ENCODE measurements at places on chromosomes 3 and 15. TPM values are rescaled to one million over a fixed set of nuclear protein-coding genes. Genes with fewer than 3 reads are reported as not detected.

- 0 out of 2 replicates have a peak, but pooled peaks cover 2% of the 10 kb centered on the region for H3K36me3 ChIP-seq
- H3K4me1 ChIP-seq = peaks cover 28% of the 10 kb centered on the region
- no peak overlapping the region for H3K4me3 ChIP-seq
- no peaks in the 10 kb centered on the region for H3K27me3 ChIP-seq
- no peak for DNase-seq
Measured at GRCh38 chr15:85615930-85616329, 178.8 kb downstream of the KLHL25 start.

DNA sequence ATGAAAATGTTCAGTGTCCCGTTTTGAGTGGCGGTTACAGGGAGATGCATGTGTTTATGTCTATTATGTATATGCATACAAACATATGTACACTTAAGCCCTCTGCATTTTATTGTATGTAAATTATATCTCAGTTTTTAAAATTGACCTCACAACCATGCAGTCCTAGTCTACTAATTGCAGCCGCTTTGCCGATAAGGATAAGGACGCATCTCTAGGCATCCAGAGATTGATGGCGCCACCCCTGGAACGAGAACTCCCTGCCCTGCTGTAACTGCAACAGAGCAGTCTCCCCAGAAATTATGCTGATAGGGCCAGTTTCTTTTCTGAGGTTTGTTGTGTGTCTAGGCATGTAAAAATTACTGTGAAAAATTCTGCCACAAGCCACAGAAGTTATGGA lies 40.4 kb upstream of the TUBGCP5 start:
- H3K27me3 ChIP-seq = peaks cover under 1% of the 10 kb centered on the region
- no peaks in the 10 kb centered on the region for H3K4me1 ChIP-seq
- H3K36me3 ChIP-seq = no peaks in the 10 kb centered on the region
- no peak for DNase-seq

Gene NAALADL2
- total RNA-seq = 9.1 TPM

GRCh38 chr3:139317660-139318430 lies 26.0 kb upstream of the MRPS22 start:
- peaks cover 34% of the 10 kb centered on the region for H3K4me1 ChIP-seq
- H3K36me3 ChIP-seq = no peaks in the 10 kb centered on the region
- DNase-seq = no peak
- H3K4me3 ChIP-seq = no peak overlapping the region
- no peaks in the 10 kb centered on the region for H3K27me3 ChIP-seq

Gene SPINK8
- not detected for total RNA-seq

Gene TRPM1
- 0.08 TPM for total RNA-seq

GRCh38 chr15:41024885-41025284 lies 71.6 kb downstream of the CHAC1 start:
- no peaks in the 10 kb centered on the region for H3K4me1 ChIP-seq
- H3K36me3 ChIP-seq = peaks cover 79% of the 10 kb centered on the region
- DNase-seq = no peak
- no peak overlapping the region for H3K4me3 ChIP-seq
- H3K27ac ChIP-seq = no peak overlapping the region

Gene LAMB2
- 171 TPM for total RNA-seq

DNA sequence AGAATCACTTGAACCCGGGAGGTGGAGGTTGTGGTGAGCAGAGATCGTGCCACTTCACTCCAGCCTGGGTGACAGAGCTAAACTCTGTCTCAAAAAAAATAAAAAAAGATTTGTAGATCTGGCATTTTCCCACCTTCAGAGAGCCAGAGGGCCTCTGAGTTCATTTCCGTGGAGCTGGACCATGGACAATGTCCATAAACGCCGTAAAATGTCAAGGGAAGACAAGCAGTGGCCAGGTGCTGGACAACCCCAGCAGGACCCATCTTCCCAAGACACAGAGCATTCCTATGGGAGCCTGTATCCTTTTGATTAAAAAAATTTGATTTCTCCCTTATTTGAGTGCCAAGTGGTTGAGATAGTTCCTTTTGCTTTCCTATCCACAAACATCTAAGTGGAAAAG lies 67.4 kb upstream of the NR2E3 start:
- no peaks in the 10 kb centered on the region for H3K36me3 ChIP-seq
- H3K27ac ChIP-seq = no peak overlapping the region
- H3K4me1 ChIP-seq = peaks cover 19% of the 10 kb centered on the region
- H3K4me3 ChIP-seq = no peak overlapping the region

All from SJSA1 (cell line).